ENCODE measurements at places on chromosomes 2 and 18.
A peak's percentile ranks its signal among the peaks of the same experiment; 100 is the strongest.

GRCh38 chr18:62425465-62426190 is 97.2 kb upstream of the ZCCHC2 start:
- DNase-seq, result peak; percentile 55

- DNase-seq, result no peak
Observed at GRCh38 chr2:40095000-40095399, 315.9 kb upstream of the THUMPD2 start.

- no peak for DNase-seq
Observed at GRCh38 chr2:41940745-41941063, 107.1 kb upstream of the PKDCC start.

GRCh38 chr18:55786651-55787272 is 198.8 kb upstream of the TCF4 start:
- no peak for DNase-seq

GRCh38 chr2:240098349-240098748 is 37.8 kb downstream of the COPS9 start:
- DNase-seq, result no peak

GRCh38 chr18:28151434-28151833 is 25.5 kb downstream of the CDH2 start:
- DNase-seq, result no peak

- DNase-seq, result no peak
Observed at GRCh38 chr18:57014772-57015413, 132.0 kb upstream of the BOD1L2 start.

DNA sequence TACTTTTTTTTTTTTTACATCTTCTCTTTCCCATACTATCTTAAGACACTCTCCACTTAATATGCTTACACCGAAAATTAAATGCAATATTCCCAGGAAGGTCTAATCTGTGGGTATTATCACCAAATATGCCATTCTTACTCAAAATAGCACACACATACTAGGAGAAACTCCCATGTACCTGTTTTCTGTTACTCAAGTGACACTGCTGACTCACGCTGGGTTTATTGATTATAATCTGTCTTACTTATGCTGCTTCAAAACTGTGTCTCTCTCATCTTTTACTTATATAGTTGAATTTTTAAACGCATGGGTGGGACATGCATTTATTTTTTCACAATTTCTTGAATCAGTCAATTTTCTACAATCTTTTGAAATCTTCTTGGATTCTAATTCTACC is 29.9 kb downstream of the MRPL19 start:
- DNase-seq, result no peak

- DNase-seq, result no peak
Observed at GRCh38 chr2:28956890-28957289, 24.2 kb upstream of the TOGARAM2 start.

DNA sequence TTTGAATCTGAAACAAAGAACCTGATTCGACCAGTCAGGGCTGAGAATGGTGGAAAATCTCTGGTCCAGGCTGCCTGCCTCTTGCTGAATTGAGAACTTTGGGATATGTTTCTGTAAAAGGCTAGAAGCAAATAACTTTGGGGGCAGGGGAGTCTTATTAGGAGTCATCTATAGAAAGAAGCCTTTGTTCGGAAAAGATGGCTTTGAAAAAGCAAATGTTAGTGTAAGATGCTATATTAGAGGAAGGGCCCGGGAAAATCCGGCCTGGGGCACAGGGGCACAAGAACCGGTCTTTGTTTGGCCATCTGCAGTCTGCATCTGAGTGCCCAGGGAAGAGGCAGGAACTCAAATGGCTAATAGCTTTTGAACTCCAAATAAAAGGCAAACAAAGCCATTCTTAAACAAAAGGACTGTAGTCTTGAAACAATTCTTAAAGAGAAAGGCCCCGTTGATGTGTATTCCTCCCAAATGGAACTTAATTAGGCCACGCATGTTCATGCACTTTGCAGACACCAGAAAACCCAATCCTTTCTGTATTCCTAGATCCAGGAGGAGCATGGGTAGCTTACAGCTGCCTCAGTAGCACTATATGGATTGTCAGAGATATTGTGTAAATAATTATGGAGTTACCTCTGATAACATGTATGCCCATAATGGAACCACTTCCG is 180.0 kb upstream of the ARL4C start:
- no peak for DNase-seq

DNA sequence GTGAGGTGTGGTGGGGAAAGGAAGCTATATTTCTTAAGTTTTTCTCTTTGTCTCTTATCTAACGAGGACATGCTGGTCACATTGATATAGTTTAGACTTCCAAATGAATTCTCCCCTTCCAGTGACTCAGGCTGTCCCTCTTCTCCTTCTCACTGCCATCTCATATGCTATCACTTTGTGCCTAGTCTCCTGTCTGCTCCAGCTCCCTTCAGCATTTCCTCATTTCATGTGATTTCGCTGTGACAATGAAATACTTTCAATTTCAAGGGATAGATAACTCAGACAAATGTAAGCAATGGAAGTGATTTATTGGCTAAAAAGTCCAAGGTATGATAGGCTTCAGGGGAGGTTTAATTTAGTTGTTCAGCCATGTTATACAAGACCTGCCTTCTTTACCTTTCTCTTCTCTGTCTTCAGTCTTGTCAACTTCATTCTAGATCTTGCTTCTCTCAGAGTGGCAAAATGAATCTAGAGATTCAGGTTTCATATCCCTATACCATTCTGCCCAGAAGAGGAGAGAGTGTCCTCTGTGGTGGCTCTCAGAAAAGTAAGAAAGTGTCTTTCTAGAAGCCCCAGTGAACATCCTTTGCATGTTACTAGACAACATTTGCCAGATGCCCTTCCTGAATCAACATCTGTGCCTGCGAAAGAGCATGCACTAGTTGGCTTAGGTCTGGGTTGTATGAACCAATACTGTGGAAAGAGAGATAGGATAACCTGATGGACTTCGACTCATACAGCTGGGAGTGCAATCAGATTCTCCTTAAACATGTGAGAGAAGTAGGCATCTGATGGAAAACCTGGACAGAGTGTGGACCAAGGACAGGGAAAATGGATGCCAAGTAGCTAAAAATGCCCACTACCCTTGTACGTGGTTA is 29.9 kb upstream of the GPR155 start:
- DNase-seq, result no peak

- no peak for DNase-seq
Observed at GRCh38 chr2:117693154-117693553, 121.3 kb upstream of the DDX18 start.

- no peak for DNase-seq
Observed at GRCh38 chr2:148244593-148245292, 223.9 kb downstream of the MBD5 start.

GRCh38 chr2:84781942-84782716 is 98.8 kb downstream of the TRABD2A start:
- DNase-seq, result peak; percentile 80

DNA sequence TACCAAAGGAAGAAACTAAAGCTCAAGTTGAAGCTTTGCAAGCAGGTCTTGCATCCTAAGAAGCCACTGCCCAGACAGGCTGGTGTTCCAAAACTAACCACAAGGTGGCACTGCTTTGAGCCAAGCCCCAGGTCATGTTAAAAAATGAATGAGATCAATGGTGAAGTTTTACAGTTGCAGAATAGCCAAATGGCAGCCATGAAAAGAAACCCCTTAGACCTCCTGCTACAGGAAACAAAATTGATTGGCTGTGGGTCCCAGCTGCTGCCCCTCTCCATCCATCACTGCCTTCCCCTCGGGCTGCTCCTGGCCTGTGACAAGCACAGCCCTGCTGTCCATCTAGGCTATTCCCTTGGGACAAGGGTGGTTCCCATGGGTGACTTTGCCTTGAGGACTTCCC is 20.7 kb upstream of the MREG start:
- peak; percentile 75 for DNase-seq

DNA sequence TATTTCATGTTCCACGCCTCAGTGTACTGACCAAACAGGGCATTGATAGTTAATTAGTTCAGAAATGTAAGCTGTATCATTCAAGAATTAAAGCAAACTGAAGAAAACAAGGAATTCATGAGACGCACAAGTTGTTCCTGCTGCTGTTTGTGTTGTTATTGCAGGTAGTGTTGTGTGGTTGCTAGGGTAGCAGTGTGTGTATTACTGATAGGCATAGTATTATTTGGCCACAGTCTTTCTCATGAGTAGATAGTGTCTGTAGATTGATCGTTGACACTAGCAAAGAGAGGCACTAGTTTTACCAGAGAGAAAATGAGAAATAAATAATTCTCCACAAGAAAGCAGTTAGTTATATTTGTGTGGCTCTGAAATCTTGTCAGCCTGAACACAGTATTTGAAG is 548.6 kb downstream of the LRP1B start:
- DNase-seq, result no peak

DNA sequence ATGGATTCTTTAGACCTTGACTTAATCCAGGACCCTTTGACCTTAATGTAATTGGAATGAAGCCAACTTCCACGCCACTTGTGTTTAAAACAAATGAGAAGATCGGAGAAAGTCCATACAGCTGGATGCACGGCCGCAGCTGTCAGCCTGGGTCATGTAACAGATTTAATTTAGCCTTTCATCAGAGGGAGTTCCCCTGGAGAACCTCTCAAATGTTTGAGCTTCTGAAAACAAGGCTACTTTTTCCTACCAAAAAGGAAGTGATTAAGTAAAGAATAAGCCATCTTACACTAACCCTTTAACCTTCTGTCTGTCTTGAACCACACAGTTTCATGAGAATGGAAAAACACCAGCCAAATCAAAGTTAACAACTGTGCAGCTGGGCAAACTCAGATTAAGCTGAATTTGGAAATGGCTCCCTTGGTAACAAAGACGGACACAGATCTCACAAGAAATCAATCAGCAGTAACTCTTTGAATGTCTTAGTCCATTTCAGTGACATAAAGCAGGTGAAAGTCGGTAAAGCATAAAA is 103.6 kb downstream of the DOCK10 start:
- no peak for DNase-seq

DNA sequence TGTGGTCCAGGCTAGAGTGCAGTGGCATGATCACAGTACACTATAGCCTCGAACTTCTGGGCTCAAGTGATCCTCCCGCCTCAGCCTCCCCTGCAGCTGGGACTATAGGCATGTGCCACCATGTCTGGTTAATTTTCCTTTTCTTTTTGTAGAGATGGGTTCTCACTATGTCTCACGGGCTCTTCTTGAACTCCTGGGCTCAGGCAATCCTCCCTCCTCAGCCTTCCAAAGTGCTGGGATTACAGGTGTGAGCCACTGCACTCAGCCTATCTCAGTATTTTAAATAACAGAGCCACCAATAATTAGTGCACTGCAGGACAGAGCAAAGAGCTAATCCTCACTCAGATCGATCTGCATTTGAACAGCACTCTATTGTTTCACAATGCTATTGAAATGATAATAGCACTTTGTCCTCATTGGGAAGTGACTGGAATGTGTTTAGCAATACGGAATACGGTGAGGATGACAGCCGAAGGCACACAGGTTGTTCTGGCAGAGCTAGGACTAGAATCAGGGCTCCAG is 335.9 kb downstream of the DLGAP1 start:
- DNase-seq, result no peak

DNA sequence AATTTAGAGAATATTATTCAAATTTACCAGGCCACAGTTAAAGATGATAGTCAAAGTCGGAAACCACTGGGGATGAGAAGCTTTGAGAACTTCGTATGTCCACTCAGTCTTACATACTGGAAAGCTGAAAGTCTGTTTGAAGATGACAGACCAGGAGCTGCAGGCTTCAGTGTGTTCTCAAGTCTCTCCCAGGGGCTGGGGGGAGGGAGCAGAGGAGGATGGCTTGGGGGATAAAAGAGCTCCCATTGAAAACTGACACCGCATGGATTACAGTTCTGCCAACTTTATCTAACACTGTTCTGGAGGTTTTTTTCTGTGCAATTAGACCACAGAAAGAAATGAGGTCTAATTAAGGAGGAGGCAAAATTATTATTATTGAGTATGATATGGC is 170.5 kb upstream of the ALKAL2 start:
- DNase-seq, result no peak

DNA sequence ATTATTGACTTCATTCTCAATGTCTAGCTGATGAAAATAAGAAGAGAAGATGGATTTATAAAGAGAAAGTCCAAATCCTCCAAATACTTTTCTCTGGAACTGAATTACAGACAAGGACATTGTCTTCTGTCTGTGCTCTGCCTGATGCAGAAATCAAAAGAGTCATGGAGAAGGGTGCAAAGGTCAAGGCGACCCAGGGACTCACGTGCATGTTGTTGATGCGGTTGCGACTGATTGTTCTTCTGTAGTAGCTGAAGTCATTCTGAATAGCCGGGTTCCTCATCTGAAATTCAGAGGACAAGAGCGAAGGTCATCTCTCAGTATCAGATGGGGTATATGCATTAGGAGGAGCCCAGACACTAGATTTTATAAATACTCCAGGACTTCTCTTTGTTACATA is 104.4 kb downstream of the CYRIA start:
- DNase-seq, result no peak

GRCh38 chr2:204250692-204251091 is 294.6 kb upstream of the PARD3B start:
- no peak for DNase-seq

DNA sequence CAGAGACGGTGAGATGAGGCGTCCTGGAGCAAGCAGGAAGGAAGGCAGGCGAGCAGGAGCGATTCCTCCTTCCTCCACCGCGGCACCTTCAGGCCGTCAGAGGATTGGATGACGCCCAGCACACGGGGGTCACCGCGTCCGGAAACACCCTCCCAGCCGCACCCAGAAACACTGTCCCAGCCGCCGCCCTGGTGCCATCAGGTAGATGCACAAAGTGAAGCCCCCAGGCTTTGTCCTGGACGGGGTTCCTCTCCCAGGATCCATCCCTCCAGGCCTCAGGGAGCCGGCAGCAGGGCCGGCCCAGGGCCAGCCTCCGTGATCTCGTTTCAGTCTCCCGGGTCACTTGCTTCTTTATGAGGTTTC is 31.5 kb downstream of the RTP5 start:
- DNase-seq, result no peak

DNA sequence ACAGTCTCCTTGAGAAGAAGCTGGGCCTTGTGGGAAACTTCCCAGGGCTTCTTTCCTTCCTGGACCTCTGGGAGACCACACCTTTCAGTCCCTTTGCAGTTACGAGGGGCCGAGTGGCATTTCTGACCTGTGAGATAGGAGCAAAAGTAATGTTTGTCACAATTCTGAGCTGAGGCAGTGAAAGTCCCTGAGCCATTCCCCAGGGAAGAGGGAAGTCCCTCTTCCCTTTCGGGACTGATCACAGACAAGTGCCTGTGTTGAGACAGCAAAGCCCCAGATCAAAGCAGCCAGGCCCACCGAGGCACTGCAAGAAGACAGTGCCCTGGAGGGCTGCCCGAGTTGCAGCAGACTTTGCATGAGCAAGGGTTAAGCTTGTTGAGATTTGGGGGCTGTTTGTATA is 41.9 kb downstream of the RHOB start:
- DNase-seq, result no peak
